Hepatocyte (in vitro differentiated cells): ENCODE measurements at places on chromosomes 4 and X.
A peak's percentile ranks its signal among the peaks of the same experiment; 100 is the strongest.

DNA sequence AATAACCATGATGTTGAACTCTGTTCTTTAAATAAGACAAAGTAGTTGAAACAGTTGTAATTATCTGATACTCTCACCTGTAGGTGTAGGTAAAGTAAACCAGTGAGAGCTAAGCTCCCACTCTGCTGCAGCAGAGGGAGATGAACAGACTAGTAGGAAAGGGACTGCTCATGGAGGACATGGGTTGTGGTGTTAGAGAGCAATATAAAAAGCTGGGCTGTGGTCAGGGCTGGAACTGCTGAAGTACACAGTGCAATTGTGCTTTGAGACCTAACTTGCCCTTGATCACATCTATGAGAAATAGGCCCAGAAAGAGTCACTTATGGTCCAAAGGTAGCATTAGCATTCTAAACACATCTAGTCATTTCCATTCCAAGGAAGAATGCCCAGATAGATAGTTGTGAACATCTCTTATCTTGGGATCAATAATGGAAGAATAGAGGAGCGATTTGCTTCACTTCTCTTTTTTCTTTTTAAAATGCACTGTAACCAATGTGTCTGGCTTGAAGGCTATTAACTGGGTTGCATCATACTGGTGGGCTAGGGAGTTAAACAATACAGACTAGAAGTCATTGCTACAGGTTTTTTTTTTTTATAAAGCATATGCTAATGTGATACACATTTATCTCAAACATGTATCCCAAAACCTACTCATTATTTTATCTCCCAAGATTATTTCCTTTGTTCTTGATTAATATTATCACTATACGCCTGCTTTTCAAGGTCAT is 251.3 kb upstream of the CENPE start:
- DNase-seq = no peak

- no peak for DNase-seq
Measured at GRCh38 chr4:6983544-6984142, 59.5 kb upstream of the TADA2B start.

- DNase-seq = peak; percentile 10
Measured at GRCh38 chrX:136725441-136726104, 55.2 kb downstream of the ARHGEF6 start.

GRCh38 chr4:72022553-72022952 is 9.2 kb upstream of the NPFFR2 start:
- DNase-seq = no peak

- DNase-seq = no peak
Measured at GRCh38 chr4:44257461-44257860, 191.1 kb downstream of the KCTD8 start.
